Hematopoietic multipotent progenitor cell (in vitro differentiated cells): ENCODE measurements at places on chromosomes 6 and 20. TPM values are rescaled to one million over a fixed set of nuclear protein-coding genes. Genes with fewer than 3 reads are reported as not detected.

Gene MTRF1L
- total RNA-seq, result 6.2 TPM

- DNase-seq, result no peak
Measured at GRCh38 chr6:44650947-44651346, 263.4 kb downstream of the CDC5L start.

DNA sequence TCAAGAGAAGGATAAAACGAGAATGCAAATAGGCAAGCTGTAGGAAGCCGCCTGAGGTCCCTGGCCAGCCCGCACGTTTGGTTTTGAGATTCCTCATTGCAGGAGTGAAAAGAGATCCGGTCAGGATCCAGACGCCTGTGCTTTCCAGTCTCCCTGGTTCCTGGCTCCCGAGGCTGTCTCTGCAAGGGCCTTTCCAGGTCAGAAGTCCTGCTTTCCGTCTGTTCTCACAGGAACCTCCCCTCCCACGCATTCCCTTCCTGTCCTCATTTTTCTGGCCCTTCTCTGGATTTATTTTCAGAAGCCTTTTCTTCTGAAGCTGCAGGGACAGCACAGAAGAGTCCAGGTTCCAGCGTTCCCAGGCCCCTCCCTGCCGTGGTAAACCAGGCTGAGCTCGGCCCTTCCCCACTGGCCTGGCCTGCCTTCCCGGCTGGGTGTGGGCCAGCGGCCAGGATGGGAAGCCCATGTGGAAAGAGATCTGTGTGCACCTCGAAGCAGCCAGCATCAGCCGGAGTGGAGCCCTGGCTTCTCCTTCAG is 54.0 kb downstream of the TMEM242 start:
- no peak for DNase-seq

GRCh38 chr6:116397914-116398313 is 27.2 kb downstream of the DSE start:
- DNase-seq, result no peak

GRCh38 chr6:164763788-164764187 is 545.6 kb downstream of the C6orf118 start:
- no peak for DNase-seq

DNA sequence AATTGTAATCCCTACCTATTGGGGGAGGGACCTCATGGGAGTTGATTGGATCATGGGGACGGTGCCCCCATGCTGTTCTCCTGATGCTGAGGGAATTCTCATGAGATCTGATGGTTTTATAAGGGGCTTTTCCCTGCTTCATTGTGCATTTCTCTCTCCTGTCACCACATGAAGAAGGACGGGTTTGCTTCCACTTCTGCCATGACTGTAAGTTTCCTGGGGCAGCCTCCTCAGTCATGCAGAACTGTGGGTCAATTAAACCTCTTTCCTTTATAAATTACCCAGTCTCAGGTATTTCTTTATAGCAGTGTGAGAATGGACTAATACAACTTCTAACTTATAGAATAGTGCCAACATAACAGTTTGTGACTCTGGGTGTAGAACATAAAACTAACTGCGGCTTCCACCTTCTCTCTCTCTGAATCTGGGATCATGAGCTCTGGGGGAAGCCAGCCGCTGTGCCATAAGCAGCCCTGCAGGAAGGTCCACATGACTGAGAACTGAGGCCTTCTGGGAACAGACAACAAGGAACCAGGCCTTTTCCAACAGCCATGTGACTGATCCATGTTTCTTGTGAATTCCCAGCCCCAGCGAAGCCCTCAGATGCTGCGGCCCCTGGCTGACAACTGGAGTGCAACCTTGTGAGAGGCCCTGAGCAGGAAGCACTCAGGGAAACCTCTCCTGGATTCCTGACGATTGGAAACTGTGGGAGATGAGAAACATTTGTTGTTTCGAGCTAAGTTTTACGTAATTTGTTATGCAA is 3.4 kb upstream of the HLA-A start:
- DNase-seq, result no peak

- no peak for DNase-seq
Measured at GRCh38 chr20:38049800-38050199, 16.3 kb downstream of the RPRD1B start.
